ENCODE measurements at places on chromosomes 1 and 21.

DNA sequence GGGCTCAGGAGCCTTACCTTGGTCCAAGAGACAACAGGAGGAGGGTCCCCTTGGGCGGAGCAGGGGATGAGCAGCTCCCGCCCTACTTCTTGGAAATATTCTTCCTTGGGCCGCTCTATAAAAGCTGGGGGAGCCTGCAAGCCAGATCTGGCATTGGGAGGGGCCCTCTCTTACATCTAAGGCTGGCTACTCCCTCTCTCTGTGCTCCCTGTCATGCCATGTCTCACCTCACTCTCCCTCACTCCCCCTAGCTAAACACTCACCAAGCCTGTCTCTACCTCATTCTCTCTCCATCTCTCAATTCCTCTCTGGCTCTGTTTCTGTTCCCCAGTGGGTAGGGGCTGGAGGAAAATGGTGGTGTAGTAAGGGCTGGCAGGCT is 6.5 kb upstream of the TAGLN2 start:
- peak; percentile 25 for DNase-seq

DNA sequence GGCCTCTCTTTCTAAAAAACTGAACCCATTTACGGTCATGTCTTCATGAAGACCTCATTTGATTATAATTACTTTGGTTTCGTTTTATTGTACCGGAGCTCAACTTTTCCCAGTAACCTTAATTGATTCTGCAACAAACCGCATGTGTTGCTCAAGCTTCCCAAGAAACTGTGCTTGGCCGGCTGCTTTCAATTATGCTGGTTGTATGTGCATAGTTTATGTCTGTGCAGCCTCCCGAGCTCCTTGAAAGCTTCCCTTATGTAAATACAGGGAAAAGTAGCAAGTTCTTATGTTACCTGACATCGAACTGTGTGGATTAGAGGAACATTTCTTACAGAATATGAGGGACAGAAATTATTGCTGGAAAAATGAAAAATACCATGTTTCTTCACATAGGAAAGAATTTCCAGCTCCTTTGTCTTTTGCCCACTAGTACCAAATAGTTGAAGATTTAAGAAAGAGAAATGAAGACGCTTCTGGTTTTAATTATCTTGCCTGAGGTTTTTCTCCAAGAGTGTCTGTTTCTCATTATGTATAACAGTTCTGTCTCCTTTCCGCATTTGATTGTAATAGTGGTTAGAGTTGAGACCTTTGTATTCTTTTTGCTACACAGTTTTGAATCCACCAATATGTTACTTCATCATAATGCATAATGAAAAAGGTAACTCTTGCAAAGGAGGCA is 2.1 kb downstream of the VCAM1 start:
- DNase-seq: peak; percentile 80

DNA sequence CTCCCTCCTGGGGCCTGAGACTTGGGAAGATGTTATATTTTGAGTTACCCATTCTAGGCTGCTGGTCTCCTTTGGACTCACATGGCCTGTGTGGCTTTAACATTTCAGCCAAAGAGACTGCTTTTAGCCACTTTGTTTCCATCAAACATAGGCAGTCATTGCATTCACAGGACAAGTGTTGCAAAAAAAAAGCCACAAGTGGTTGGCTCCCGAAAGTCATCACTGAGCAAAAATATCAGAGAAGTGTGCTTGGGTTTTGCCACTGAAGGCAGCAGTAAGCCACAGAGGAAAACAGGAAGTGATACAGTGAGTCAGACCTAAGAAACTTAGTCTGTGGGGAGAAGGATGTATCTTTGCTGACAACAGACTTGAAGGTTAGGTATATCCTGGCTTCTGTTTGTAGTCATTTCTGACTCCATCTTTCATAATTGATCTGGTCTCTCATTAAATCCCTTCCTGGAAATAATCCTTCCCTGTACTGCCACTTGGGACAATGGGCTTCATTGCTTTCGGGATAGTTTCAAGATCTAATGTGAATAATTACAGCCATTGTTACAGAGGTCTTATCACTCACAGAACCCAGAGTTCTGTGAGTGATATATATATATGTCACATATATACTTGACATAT is 80.9 kb downstream of the COLGALT2 start:
- peak; percentile 100 for DNase-seq

DNA sequence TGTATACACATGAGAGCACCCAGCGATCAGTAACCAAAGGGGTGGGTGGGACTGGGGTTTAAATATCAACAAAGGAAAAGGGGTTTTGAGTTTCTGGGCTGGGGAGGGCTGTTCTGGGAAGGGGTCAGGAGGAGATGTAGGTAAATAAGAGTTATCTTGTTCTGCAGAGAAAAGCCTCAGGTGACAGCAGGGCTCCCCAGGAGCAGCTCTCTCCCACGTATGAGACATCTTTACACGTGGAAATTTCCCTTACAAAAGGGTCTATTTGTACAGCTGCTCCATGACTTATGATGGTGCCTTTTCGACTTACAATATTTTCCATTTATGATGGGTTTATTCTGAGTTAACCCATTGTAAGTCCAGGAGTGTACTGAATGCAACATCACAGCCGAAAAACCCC is 16.3 kb upstream of the PADI2 start:
- no peak for DNase-seq

DNA sequence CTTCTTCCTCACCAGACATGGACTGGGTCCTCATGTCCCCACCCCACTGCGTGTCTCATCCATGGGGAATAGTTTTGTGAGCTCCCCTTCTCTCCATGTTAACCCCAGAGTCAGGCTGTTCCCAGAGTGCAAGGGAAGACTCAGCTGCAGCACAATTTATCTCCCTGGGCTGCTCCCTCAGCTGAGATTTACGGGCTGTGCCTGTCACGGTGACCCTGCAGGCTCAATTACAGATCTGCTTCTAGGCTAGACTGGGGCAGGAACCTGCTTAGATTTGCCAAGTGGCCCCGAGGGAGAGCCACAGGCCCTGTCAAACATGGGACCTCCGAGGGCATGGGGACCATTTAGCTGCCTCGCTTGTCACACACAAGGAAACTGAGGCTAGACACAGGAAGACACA is 37.8 kb downstream of the CDCP2 start:
- DNase-seq: no peak

DNA sequence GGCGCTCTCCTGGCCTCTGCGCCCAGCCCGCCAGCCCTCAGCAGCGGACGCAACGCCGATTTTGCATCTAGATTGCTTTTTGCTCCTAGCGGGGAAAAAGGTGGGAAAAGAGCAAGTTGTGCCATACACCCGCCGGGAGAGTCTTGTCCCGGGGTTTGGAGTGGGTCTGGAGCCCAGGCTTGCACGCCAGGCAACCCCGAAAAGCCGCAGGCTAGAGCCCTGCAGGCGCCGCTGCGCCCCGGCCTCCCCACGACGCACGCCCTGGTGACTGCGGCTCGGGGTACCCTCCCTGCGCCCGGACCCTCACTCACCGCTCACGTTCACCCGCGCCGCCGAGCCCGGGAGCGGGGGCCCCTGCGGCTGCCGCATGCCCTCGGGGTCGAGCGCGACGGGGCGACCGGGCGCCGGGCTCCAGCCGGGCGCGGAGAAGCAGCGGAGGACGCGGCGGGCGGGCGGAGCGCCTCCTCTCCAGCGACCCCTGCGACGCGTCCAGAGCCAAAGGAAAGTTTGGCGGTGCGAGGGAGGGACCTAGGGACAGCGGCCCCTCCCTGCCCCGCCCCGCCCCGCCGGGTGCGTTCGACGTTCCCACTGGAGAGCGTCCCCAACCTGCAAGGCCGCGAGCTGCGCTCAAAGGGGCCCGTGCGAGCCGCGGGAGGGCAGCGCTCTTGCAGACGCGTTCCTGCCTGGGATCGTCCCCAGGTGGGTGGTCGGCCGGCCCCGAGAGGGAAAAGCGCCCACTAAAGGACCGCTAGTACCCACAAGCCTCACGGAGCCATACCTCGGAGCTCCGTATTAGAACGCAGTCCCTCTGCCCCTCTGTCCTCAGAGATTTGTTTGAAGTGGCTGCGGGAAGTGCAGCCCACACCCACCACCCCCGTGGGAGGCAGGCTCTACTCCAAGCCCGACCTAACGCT is at the start of gene LPAR3:
Gene LPAR3 (minus strand): TSS at position 502 of the 914 bp plus-strand sequence. CDS start 27,086 bp downstream, outside the sequence.
- no peak for DNase-seq

DNA sequence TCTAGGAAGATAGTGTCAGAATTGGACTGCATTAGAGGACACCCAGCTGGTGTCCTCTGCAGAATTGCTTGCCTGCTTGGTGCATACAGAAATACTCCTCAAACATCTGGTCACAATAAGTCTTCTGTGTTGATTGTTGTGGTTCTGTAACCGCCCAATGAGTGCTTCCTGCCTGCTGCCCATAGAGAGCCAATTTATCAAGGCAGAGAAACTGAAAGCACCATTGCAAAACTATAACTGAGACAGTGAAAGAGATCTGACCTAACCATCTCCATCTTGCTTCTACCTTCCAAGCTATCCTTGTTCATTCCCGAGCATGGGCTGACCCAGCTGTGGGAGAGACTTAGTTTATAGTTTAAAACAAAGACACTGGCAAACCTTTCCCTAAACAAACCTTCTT is 462.4 kb upstream of the RGS18 start:
- peak; percentile 89 for DNase-seq

- peak; percentile 17 for DNase-seq
Measured at GRCh38 chr1:32334864-32335534, 1.0 kb downstream of the MARCKSL1 start.

DNA sequence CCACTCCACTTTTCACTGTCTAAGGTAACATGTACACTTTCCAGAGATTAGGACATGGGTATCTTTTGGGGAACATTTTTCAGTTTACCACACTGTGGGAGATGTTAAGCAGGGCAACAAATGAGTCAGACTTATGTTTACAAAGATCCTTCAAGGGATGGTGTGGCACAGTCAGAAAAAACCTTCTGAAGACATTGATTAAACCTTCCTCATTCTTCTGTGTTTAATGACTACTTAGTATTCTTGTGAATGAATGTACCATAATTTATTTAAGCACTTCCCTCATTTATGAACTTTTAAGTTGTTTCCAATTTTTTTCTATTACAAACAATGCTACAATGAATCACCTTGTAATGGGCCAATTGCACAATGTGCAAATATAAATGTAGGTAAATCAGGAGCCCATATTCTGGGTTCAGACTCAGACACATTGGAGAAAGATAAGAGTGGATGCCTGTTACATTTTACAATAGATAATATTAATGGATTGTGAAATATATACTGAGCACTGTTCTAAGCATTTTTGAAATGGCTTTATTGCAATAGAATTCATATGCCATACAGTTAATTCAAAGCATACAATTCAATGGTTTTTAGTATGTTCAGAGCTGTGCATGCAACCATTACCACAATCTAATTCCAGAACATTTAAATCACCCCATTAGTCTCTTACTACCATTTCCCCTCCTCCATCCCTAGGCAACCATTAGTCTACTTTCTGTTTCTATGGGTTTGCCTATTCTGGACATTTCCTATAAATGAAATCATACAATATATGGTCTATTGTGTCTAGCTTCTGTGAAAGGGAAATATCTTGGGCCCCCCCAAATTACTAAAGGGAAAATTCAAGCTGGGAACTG is 1.9 kb upstream of the SFT2D2 start:
- no peak for DNase-seq

DNA sequence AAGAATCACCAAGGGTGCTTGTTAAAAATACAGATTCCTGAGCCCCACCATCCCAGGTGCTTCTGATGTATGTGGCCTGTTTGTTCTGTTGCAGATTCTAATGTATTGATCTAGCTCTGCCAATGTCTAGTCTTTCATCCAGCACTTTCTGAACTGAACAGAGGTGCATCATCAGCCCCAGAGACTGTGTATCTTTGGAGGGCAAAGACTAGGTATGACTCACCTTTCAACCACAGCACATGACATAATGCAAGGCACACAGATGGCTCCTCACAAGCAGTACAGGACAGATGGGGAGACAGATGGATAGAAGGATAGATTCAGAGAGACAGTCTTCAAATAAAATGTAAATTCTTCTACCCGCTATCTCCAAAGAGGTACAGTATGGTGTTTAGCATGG is 32.3 kb downstream of the CD58 start:
- DNase-seq: no peak

DNA sequence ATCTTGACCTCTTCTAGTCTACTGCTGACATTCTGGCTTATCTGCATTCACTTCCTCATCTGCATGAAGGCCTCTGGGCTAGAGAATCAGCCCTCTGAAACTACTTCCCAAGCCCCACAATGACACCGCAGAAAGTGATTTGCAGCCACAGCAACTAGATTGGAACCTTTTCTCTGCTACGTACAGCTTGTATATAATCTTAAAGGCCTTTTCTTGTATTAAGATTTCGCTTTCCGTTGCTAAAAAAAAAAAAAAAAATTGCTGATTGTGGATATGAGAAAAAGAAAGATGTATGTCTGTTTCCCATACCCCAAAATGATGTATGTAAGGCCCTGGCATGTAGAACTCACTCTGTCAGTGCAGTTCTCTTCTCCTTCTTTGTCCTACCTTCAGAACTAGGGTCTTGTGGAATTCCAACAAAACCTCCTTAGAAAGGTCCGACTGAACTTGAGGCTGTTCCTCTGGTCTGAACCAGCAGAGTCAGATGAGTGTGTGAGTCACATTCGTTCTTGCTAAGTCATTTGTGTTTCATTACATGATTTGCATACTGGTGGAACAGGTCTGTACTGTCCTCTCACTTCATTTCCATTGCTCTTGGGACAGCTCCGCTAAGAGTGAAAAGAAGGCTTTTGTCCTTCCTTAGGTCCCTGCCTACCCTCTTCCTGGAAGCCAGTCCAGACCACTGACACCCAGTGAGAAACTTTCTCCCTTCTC is 62.7 kb downstream of the PLPP3 start:
- peak; percentile 88 for DNase-seq

DNA sequence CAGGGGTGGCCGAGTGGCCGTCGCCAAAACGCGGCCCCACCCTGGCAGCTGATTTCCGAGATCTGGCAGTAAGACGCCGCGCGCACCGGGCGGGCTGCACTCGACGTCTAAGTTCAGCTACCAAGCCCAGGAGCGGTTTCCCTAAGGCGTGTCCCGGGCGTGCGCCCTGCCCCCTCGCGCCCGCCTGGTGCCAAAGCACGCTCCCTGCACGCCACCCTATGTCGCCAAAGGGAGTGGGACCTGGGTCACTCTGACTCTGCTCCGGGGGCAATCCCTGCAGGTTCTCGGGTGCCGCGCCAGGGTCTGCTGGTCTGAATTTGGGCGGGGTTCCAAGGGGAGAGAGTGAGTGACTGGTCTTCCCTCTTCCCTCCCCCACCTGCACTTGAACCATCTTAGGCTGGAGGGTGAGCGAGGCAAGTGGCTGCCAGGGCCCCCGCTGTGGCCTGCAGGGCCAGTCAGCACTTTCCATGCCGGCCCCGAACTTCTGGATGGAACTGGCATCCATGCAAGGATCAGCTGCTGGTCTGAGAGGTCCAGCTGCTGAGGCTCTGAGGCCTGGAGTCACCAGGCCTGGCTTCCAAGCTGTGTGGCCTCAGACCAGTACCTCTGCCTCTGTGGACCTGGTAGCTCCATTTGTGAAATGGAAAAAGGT is at the start of gene LRRC38:
Gene LRRC38 (minus strand): TSS at position 109 of the 652 bp plus-strand sequence. CDS start 410 bp downstream, outside the sequence.
- DNase-seq: no peak

- DNase-seq: no peak
Measured at GRCh38 chr21:32383812-32384211, 9.0 kb downstream of the URB1 start.

GRCh38 chr1:38336961-38337360 is 290.4 kb upstream of the POU3F1 start:
- DNase-seq: peak; percentile 30

Measured in MV-4-11 (cell line).